ENCODE measurements at places on chromosomes 1 and 21.

- DNase-seq, result no peak
Observed at GRCh38 chr1:59738152-59738551, 76.6 kb upstream of the HOOK1 start.

DNA sequence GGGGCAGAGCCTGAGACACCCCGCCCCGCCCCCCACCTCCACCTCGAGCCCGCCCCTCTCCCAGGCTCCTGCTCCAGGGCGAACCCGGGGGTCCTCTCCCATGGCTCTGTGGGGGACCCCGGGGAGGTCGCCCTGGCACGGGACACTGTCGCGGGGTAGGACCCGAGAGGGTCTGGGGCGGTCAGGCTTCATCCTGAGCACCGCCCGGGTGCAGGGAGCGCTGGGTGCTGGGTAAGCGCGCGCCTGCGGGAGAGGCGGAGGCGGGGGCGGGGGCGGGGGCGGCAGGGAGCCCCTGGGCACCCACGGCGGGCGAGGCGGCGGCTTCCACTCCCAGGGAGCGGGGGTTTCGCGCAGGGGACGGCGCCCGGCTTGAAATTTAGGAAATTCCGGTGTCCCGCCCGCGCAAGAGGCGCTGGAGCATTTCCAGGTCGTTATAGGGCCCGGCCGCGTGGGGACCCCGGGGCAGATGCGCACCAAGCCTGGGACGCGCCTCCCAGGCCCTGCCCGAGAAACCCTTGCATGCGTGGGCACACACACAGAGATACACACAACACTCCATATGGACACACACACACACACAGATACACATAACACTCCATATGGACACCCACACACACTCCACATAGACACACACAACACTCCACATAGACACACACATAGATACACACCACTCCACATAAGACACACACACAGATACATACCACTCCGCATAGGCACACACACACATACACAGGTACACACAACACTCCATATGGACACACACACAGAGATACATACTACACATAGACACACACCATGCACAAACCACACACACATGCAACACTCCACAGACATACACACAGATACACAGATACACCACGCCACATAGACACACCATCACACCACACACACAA lies 48.7 kb upstream of the SLC19A1 start:
- peak; percentile 37 for DNase-seq

- peak; percentile 10 for DNase-seq
Observed at GRCh38 chr21:44696572-44696971, 400 bp upstream of the KRTAP10-12 start.

DNA sequence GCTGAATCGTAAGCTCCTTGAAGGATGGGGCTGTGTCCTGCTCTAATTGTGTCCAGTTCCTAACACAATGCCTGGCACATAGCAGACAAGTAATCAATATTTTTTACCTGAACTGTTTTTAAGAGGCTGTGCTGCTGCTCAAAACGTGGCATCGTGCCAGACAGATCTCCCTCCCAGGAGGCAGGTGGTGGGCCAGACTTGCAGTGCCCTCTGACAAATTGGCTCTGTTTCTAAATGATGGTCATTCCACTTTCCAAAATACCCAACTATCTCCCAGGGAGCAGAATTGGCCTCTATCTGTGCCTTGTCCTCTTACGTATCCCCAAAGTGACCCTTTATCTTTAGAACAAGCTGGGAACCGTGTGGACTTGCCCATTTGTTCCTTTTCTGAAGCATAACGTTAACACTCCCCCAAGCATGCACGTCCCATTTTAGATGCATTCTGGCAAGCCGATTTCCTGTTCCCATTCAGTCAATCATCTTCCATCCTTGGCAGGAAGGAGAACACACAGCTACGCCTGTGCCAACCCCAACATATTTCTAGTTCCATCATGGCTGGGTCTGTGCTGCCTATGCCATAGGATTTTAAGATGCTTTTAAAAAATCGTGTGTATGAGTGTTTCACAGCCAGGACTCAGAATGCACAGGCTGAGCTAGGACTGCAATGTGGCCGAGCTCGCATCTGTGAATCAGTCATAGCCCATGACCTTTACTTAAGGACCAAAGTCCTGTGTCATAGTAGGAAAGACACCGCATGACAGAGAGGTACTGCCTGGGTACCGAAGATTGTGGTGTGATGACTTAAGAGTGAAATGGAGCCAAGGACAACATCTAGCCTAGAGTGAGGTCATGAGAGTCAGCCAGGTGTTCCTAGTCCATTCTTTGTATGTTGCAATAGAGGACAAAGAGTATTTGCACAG lies 408.6 kb downstream of the PRDM2 start:
- DNase-seq, result no peak

DNA sequence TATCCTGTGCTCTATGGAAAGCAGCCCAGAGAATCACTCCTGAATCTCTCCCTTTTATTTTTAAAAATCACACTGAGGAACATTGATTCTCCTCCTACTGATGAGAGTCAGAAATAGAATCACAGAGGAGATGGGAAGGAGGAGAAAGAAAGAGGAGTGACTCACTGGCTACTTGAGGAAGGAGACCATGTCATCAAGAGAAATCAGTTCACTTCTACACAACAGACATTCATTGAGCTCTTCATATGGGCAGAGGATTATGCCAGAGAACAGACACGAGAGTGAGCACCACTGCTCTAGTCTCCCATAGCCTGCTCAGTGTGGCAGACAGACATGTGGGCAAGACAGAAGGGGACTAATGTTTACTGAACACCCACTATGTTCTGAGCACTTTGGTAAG lies 44.2 kb downstream of the RAB3B start:
- no peak for DNase-seq

GRCh38 chr1:187871177-187871845 lies 1042.6 kb downstream of the PLA2G4A start:
- no peak for DNase-seq

DNA sequence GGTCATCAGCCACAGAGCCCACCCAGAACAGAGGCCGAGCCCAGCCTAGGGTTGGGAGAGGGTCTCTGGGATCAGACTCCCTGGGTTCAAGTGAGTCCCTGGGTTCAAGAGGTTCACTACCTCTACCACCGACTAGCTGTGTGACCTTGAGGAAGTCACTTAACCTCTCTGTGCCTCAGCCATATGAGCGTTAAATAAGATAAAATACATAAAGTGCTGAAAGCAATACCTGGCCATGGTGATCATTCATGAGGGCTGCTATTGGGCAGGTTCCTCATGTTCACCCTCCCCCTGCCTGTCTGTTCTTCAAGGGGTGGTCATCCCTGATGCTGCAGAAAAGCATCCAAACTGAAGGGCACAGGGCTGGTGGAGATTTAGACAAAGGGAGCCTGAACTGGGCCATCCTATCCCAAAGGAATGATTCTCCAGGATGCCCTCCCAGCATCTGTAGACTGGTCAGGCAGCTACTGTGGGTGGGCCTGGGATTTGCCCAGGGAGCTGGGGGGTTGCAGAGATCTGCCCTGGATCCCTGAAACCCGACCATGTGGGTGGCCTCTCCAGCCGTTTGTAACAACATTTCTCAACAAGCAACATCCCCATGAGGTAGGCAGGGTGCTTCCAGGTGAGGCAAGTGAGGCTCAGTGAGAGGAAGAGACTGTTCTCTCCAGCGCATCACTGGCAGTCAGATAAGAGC lies 196.6 kb downstream of the MATN1 start:
- no peak for DNase-seq

DNA sequence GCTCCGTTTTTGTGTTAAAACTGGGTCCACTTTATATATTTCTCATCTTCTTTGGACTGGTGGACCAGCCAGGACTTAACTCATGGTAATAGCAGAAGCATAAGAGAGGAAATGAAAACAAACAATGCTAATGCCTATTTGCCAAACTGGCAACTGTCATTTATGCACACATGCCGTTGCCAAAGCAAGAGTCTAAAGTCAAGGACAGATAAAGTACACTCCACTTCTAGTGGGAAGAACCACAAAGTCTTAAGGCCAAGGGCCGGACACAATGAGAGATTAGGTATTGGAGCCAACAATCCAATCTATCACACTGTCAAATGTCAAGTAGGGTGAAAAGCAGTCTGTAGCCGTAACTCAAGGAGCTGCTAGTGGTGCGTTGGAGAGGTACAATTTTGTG lies 157.7 kb downstream of the LYPLAL1 start:
- DNase-seq, result no peak

DNA sequence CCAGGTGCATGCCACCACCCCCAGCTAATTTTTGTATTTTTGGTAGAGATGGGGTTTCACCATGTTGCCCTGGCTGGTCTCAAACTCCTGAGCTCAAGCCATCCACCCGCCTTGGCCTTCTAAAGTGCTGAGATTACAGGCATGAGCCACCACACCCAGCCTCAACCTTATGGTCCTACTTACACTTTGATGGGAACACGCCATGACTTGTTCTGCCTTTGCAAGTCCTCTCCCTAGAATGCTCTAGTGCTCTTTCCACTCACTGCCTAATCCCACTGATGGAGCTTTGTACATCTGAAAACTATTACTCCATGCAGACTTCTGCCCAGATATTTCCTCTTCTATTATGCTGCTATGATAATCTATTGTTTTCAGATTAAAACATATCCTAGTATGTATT lies 174.3 kb downstream of the DAB1 start:
- no peak for DNase-seq

GRCh38 chr1:22750685-22751051 lies 40.0 kb downstream of the EPHB2 start:
- no peak for DNase-seq

GRCh38 chr1:169491845-169492281 lies 6.1 kb upstream of the SLC19A2 start:
- no peak for DNase-seq

DNA sequence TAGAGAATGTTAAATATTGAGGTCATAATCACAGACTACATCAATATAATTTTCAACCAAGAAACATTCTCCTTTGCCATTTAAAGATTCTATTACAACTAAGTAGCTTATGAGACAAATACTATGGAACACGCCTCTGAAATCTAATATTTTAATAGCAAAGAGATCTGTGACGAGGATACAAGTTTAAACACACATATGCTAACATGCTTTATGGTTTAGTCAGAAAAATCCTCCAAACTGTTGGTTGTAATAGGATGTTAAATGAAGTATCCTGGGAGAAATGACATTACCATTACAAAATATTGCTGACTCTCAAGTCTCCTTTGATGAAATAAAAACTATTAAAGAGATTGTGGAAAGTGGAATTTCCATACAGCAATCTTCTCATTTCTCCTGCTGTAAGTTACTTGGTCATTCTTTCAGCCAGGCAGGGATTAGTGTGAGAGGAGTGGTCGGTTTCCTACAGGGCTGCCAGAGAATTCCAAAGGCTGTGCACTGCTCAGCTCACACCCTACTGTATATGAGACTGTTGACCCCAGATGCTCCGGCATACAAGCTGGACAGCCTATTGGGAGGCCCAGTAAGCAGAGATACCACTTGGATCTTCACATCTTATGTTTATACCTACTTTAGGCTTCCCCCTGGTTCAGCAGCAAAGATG lies 26.6 kb downstream of the SCYL3 start:
- no peak for DNase-seq

DNA sequence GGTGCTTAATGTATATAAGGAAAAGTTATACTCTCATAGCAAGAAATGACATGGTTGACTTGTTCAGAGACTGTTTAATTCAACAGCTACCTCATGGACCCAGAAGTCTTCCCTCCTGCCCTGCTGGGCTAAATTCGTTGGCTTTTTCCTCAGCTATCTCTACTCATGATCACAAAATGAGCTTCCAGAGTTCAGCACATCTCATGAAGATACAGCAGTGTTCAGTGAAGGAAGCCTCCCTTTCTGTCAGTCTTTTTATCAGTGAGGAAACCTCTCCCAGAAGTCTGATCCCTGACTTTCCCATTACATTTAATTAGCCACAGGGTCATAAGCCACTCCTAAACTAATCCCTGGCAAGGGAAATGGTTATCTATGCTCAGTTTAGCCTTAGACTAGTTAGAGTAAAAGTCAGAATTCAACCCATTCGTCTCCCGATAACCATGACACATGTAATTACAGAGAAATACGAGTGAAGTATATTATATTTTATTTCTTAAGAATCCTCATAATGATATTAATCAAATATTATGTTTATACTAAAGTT lies 97.5 kb downstream of the DENND1B start:
- DNase-seq, result no peak

DNA sequence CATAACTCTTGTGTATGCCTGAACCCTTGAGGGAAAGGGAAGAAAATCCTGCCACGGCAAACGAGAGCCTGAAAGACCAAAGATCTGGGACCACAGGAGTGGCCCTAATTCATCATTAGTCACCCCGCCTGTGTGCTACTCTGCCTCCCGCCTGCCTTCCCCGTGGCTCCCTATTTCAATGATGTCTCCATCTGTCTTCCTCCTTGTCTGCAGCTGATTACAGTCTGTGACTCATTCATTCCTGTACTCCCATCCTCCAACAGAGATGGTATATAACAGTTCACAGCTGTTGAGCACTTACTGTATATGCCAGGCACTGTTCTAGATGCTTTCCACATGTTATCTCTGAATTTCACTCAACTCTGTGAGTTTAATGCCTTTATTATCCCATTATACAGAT lies 96.6 kb downstream of the SEC16B start:
- DNase-seq, result no peak

DNA sequence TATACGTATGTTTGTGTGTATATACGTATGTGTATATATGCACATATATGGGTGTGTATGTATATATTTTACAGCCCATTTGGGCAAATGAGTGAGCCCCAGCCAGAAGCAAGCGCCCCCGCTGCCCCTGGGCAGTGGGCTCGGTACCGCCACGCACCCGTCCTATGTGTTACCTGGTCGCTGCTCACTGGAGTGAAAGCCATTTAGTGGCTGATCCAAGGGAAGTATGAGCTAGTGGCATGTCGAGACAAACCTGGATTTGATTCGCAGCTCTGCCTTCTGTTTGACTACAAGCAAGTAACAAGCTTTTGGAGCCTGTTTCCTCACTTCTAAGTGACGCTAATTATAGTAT lies 35.8 kb upstream of the JAK1 start:
- no peak for DNase-seq

DNA sequence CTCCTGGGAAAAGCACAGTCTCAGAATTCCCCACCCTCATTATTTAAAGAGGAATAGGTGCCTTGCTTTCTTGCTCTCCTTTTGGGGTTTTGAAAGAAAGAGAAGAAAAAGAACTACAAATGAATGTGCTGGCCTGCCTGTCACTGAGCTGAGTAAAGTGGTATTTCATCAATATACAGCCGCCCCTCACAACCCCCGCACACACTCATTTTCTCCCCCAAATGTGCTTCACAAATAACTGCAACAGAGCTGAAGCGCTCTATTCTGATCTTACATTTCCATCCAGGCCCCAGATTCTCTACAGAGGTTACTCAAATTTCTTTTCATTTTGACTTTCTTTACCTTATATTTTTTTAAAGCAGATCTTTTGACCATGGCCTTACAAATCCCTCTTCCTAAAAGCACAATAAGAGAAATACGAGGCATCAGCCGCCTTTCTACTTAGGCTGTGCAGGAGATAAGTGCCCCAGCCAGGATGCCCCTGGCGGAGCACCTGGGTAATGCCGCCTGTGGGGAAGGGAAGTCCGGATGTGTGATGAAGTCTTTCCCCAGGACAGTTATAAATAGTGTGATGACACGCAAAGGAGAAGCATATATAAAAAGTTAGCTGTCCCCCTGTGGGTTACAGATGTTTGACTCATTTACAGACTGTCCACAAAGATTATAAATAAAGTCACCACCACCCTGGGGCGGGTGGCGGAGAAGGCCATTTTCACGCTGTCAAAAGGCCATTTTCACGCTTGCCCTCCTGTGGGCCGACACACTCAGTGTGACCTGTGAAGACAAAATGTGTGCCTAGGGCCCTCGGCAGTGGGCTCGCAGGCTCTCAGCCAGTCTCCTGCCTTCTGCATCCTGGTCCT lies 6.5 kb downstream of the KCNN3 start:
- peak; percentile 65 for DNase-seq
